ENCODE measurements at places on chromosomes 12 and 14.

- DNase-seq = no peak
These were observed 14.8 kb downstream of the ZBTB39 start for GRCh38 chr12:56991319-56992246.

DNA sequence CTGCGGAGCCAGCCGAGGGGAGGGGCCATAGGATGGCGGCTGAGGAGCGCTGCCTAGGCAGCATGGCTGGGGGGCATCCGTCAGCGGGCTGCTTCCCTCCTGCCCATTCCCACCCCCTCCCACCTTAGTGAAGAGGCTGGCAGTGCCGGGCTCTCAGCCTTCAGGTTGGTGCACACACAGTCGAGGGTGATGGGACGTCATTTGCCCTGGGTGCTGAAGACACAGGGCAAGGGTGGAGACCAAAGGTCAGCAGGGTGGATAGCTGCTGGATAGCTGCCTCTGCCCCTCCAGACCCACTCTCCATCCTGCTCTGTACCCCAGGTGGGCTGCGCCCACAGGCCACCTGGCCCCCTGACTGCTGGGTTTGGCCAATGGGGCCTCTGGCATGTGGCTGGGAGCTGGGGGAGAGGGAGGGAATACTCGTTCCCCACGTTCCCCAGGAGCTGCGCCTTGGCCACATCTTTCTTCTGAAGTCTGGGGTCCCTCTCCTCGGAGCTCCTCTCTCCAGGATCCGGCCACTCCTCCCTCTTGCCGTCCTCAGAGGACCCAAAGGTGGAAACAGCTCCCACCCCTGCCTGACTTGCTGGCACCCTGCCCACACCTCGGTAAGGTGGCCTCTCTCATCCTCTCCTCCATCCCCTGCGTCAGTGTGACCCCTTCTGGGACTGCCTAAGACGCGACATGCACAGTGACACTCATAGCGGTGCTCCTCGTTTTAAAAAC, 11.2 kb upstream of the CDC42BPB start:
- DNase-seq = no peak

GRCh38 chr12:51185171-51185717, 12.3 kb upstream of the TFCP2 start:
- no peak for DNase-seq

DNA sequence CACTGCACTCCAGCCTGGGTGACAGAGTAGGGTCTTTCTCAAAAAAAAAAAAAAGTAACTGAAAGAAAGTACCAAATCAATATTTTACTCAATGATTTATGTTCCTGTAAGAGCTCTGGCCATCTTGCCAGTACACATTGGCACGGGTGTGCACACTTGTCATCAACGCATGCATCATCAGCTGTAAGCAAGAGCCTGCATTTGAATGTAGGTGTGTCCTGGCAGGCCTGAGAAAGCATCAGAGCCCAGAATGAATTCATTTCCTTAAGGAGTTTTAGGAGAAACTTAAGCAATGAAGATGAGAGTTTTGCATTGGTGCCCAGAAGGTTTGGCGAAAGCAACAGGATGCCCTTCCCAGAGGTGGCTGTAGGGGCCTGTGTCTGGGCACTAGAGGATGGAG, 88.5 kb upstream of the FZD10 start:
- DNase-seq = no peak

DNA sequence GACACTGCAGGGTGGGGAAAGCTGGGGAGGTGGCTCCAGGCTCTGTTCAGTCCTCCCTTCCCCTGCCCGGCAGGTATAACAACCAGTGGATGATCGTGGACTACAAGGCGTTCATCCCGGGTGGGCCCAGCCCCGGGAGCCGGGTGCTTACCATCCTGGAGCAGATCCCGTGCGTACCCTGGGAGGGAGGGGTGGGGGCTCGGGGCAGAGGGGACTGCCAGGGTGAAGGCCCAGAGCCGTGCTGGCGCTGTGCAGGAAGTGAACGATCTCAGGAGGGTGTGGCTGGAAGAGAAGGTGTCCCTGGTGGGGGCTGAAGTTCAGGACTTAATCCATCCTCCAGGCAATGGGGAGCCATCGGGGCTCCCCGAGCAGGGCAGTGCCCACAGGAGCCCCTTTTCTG, 18.9 kb downstream of the SDS start:
- DNase-seq = no peak

GRCh38 chr14:73741386-73741875, 27.2 kb upstream of the PNMA1 start:
- DNase-seq = peak; percentile 78

DNA sequence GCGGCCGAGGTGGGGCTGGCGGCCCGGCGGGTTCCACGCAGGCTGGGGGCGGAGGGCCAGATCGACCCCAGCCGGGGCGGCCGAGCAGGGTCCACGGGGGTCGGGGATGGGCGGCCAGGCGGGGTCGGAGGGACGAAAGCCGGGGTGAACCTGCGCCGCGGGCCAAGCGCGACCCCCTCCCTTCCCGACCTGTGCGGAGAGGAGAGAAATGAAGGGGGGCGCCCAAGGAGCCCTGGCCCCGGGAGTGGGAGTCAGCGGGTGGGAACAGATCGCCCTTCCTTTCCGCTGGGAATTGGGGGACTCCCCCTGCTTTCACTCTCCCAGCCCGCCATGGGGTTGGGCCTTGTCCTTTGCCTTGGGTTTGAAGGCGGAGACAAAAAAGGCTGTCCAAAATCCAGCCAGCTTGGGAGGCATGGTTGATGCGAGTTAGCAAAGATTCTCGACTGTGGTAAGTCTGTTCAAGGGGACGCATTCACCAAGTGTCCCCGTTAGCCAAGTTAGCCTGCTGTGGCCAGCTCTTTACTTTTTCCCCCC, 559 bp upstream of the CKAP4 start:
- DNase-seq = peak; percentile 37

DNA sequence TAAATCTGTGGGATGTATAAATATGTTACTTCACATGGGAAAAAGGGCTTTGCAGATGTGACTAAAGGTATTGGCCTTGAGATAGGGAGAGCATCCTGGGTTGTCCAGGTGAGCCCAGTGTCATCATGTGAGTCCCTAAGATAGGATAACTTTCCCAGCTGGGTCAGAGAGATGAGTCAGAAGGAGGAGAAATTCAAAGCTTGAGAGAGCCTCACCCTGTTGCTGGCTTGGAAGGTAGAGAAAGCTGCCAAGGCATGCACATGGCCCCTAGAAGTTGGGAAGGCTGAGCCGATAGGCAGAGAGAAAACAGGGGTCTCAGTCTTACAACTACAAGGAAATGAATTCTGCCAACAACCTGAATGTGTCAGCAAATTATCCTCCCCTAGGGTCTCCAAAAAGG, 213.0 kb downstream of the ADGRD1 start:
- no peak for DNase-seq

GRCh38 chr14:30317729-30318128, 241.2 kb upstream of the G2E3 start:
- DNase-seq = no peak

DNA sequence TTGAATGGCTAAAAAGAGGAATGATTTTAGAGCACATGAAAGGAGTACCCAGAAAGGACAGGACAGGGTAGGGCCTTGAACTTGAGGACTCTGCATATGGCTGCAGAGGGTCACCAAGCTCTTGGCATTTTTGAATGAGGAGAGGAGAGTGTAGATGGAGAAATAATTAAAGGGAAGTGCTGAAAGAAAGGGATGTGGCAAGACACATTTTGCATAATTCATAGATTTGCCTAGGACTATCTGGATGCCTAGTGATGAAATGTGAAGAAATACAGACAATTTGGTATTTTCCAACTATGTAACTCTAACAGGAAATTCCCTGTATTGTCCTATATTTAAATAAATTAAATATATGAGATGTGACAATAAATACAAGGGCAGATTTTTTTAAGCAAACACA, 27.5 kb upstream of the MDM1 start:
- no peak for DNase-seq

- no peak for DNase-seq
These were observed 57.6 kb downstream of the NCOR2 start for GRCh38 chr12:124509676-124510300.

DNA sequence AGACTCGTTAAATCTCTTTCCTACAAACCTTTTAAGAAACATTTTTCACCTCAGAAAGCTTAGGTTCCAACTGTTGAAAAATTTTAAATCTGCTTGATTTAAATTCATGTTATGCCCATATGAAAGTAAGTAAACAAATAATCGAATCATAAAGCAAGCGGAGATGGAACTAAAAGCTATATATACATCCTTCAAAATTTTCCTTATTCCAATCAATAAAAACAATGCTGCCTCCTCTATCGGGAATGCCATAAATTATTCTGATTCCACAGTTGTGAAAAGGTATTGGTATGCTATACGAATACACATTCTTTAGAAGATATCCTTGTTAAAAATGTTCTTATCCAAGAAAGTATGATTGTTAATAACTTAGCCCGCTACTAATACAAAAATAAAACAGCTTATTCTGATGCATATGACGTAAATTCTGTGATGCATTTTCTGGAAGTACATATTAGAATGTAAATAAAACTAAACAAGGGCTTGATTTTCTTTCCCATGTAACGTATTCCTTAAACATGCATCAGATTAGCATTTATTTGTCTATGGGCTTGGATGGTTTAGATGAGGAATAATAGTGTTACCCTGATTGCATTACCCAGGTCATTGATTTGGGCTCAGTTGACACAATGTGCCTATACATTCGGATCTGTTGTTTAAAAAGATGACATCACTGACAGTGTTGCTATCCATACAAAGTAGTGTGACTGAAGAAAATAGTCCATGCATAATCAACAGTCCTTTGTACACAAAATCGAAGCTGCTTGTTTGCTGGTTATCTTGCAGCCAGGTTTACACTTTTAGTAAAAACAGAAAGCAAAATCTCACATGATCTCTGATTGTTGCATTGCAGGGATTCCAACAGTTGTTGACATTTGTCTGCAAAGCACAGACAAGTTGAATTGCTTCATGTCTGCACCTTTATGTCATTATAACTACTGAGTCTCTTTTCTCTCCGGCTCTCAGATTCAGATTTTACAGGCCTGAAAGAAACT, 656 bp upstream of the DTD2 start:
- no peak for DNase-seq

GRCh38 chr14:68403191-68404145, 389.4 kb downstream of the ZFP36L1 start:
- DNase-seq = no peak

- DNase-seq = no peak
These were observed 277.7 kb downstream of the TMTC2 start for GRCh38 chr12:82964446-82964845.

DNA sequence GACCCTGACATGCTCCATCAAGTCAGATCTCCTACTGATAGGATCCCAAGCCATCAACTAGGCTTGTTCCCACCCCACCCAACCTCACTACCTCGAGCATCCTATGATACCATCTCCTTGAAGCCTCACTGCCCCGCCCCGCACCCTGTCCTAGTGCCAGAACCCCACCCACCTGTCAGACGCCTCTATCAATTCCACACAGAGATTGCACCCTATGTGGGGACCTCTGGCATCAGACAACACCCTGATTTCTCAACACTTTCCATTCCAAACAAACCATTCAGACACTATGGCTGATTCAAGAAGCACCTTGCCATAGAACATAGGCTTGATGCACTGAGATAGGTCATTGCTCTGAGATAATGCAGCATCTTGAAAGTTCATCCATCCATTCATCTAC, 3.1 kb upstream of the GLTP start:
- DNase-seq = no peak

DNA sequence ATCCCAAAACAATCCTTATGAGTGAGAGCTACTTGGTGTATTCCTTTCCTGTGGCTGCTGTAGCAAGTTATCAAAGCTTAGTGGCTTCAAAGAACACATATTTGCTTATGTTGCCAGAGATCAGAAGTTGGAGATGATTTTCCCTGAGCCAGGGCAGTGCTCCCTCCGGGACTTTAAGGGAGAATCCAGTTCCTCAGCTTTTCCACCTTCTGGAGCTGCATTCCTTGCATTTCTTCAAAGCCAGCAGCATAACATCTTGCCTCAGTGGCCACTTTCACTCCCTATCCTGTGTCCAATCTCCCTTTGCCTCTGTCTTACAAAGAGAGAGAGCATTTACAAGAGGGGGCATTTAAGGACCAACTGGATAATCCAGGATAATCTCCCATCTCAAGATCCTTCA, 33.7 kb downstream of the P2RX7 start:
- no peak for DNase-seq

- DNase-seq = no peak
These were observed 79.6 kb downstream of the EXOC5 start for GRCh38 chr14:57189070-57189469.

DNA sequence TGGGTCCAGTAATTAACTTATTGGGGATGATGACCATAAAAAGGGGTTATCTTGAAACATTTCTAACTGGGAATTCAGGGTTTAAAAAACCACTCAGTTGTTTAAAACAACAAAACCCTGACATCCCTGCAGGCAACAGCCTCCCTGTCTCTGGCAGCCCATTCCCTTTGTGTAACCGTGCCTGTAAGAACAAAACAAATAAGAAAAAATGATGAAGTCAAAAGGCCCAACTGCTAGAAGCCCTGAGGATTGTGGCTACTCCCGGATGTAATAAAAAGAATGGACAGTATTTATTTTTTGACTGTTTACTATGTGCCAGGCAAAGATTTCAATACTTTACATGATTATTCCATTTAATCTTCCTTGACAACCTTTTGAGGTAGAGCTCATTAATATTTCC, 75.3 kb downstream of the TMCC3 start:
- DNase-seq = no peak

DNA sequence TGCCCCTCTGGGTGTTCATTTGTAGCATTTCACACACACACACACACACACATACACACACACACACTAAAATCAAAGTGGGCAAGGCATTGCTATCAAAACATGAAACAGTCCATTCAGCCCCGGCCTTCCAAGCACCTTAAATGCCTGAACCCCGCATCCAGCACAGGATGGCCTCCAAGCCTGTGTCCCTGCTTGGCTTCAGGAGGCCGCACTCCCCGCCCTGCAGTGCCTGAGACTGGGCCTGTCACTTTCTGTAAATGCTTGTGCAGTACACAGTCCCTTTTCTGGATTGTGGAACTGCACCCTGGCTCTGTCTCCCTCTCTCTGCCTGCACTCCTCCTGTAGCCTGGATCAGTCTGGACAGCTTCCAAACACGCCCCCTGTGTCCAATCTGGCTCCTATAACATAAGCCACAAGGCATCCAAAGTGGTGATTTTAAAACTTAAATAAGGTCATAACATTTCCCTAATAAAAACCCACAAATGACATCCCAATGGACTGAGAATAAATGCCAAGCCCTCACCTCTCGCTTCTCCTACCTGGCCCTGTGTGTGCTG, 972.2 kb upstream of the TMEM132C start:
- no peak for DNase-seq

DNA sequence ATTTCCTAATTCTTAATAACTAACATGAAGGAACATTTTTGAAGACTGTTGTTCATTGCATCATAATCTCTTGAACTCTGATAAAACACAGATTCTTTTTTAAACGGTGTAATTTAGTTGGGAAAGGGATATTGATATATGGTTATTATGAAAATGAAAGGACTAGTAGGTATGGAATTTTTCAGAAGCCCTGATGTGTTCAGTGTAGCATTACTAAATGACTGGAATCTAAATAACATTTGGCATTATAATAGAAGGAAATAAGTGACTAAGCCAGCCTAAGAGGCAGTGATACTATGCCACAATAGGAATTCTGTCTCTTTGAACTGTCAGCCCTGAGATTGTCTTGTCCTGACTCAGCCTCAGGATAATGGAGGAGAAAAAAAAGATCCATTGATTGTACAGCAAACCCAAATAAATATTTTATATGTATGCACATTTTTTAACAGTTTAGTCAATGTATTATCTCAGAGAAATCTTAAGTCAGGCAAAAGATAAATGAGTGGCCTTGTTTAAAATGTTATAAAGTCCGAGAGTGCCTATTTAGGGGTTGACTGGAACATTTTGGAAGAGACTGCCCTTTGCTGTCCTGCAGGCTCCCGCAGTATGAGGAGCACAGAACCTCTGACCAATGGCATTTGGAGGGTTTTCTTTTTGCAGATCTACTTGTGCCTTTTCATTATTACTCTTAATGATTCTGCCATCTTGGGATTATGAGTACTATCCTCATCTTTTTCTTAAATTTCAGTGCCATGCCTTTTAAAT, 271.2 kb downstream of the EGLN3 start:
- DNase-seq = no peak

All from stimulated activated naive CD8-positive, alpha-beta T cell treated with anti-CD3 and anti-CD28 coated beads, Interleukin-15, amount 100 ng/mL, for 72 hours (primary cell).